T-helper 22 cell (primary cell): ENCODE measurements at places on chromosomes 16 and 17.

DNA sequence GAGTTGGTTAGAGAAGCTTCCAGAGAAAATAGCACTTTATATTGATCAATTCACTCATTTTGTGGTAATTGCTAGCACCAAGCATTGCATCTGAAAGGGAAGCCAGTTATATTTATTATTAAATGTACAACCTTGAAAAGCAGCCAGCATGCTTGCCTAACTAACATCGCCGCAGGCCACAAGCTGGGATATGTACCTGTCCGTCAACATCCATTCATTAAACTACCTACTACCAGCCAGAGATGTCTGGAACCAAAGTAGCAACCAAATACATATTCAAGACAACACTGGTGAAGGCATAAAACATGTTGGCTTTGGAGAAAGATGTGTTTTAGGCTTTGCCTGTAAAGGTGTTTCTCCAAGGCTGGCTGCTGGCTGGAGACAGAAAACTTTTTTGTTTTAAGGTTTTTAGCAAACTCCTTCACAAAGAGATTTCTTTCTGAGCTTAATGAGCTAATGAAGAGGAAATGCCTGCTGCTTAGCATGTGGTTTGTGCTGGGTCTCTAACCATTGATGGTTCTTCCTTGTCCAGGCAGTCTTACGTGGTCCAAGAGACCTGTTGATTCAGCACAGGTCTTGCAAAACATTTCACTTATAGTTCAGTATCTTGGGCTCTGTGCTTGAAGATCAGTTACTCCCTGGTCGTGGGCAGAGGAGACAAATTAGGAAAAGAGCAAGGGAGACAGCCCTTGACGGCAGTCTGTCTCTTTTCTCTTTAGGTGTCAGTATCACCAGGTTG, 3.1 kb downstream of the ITPRIPL2 start:
- no peak for DNase-seq

DNA sequence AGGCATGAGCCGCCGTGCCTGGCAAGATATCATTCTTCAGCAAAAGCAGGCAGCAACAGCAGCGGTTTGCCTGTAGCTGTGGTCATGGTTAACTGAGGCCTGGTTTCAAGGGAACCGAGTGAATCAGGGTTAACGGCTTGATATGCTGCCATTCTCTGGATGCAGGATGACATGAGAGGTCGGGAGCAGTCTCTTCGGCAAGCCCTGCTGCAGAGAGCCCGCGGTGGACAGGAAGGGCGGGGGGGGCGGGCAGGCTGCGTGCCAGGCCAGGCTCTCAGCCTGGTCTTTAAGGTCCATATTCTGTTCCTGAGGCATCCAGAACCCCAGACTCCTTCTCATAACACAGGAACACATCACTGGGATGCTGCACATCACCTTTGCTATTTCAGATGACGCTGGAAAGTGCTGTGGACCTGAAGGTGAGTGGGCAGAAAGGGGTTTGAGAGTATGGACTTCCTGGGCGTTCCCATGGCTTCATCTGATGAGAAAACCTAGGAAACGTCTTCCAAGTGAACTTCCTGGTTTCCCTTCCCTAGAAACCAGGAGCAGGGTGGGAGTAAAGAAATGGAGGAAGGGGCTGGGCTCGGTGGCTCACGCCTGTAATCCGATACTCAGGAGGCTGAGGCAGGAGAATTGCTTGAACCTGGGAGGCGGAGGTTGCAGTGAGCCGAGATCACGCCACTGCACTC, 165.6 kb upstream of the RPH3AL start:
- DNase-seq: no peak

DNA sequence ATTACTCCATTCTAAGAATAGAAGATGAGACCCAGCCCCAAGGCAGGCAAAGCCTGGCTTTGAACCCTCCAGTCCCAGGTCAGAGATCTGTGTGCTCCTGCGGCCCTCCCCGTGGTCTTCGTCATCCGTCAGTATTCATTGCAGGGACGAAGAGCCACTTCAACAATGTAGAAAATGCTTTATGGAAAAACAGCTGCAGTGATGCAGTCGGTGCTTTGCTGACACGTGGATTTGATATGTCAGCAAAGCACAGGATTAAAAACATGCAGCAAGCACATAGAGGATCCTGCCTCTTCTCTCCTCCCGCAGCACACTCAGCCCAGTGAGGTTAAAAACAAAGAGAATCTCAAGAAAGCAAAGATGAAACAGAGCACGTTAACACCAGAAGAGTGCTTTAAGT, 117.1 kb upstream of the AXIN2 start:
- DNase-seq: no peak

GRCh38 chr17:44001461-44001920, 2.9 kb upstream of the NAGS start:
- DNase-seq: no peak

- no peak for DNase-seq
These were observed 28.1 kb upstream of the NFAT5 start for GRCh38 chr16:69537706-69538080.

- no peak for DNase-seq
These were observed 542.7 kb upstream of the PSMD7 start for GRCh38 chr16:73753931-73754330.

- DNase-seq: no peak
These were observed 1.6 kb downstream of the PYCARD start for GRCh38 chr16:31200821-31201568.

DNA sequence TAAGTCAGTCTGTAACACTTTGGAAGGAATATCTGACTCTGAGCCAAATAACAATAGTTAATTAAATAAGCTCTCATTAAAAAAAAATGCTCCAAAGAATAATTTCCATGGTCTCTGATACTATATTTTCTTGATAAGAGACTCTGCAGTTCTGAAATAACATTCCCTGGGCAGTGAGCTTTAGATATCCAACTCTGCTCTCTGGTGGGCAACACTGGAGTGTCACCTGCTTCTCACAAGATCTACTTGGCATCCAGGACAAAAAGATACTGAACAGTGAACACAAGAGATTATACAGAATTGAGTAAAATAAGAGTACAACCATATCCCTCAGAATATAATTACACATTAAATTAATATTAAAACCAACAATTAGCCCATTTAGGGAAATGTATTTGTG, 13.7 kb downstream of the BLMH start:
- no peak for DNase-seq

DNA sequence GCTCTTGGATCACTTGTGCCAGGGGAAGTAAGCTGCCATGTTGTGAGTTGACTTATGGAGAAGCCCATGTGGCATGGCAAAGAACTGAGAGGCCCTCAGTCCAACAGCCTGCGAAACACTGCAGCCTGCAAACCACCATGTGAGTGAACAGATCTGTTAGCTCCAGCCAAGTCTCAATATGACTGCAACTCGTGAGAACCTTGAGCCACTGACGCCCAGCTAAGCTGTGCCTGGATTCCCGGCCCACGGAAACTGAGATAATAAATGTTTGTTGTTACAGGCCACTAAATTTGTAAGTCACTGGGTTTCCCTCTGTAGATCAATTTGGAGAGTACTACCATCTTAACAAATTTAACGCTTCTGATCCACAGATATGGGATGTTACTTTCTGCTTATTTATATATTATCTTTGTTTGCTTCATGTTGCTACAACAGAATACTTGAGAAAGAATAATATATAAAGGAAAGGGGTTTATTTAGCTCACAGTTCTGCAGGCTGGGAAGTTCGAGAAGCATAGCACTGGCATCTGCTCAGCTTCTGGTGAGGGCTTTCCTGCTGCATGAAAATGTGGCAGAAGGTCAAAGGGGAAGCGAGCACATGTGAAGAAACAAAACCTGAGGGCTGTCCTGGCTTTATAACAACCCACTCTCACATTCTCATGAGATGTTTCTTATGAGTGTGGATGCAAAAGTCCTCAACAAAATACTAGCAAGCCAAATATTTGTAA, 29.4 kb upstream of the ATP2A3 start:
- no peak for DNase-seq

DNA sequence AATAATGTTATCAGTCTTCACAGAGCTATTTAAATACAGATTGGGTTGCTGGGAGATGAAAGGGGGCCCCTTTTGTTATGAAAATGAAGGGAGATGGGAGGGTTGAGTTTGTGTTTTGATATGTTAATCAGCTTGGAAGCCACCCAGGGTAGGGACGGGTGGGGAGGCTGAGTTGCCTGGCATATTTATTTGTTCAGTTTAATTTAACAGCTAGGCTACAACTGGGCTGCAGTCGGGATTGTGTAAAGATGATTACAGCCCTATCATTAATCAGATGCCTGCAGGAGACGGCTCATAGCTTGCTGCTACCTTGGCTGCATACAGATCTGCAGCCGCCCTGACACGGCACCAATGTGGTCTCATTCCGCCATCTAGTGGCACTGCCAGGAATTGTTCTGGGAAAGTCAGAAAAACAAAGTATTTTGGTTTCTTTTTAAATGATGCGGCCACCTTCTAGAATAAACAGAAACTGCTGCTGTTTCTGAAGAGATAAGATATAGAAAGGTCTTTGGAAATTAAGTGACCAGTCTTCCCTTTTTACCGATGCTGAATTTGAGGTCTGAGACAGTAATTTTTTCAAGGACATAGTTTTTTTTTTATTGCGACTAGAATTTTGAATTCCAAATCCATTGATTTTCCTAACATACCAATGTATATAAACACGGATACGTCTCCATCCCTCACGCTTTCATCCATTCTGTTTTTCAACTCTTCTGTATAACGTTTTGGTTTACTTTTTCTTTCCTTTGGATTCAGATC, 458.0 kb upstream of the ASIC2 start:
- DNase-seq: peak; percentile 7

GRCh38 chr17:55302407-55302787, 37.6 kb downstream of the HLF start:
- no peak for DNase-seq

DNA sequence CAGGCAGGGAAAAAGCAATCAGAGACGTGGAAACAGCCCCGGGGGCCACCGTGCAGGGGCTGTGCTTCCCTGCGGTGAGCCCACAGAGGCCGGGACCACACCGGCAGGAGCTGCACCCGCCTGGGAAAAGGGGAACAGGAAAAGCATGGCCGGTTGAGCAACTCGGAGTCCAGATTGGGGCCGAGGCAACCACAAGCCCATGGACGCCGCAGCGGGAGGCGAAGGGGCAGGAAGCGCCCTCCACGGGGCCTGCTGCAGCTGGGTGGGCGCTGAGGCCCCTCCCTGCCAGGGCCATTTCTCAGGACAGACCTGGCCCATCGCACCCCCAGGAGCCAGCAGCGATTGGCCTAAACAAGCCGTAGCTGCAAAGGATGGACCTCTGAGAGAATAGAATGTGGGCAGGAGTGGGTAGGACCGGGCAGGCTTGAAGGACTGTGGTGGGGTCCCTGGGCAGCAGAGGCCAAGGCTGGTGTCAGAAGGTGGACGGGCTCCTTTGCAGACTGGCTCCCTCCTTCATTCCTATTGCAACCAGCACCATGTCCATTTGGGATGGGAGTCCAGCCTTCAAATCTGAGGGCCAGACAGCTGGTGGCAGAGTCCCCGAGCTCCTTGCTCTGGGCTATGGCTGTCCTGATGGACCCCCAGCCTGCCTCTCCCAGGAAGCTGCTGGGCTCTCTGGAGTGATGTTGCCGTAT, 30.4 kb downstream of the COX4I1 start:
- no peak for DNase-seq

- DNase-seq: no peak
These were observed 10.0 kb upstream of the CLUH start for GRCh38 chr17:2721603-2722002.

- no peak for DNase-seq
These were observed 88.5 kb downstream of the HELZ start for GRCh38 chr17:67156269-67157199.

- no peak for DNase-seq
These were observed 20.9 kb downstream of the RHBDL3 start for GRCh38 chr17:32286518-32286900.

GRCh38 chr16:50972876-50973275, 178.2 kb downstream of the SALL1 start:
- DNase-seq: no peak

- DNase-seq: no peak
These were observed 40.8 kb upstream of the MYLK3 start for GRCh38 chr16:46788891-46789474.

GRCh38 chr16:48574766-48575165, 35.2 kb downstream of the N4BP1 start:
- no peak for DNase-seq

GRCh38 chr16:46583036-46583435, 38.1 kb downstream of the SHCBP1 start:
- DNase-seq: no peak

GRCh38 chr17:1709971-1710806, at the start of gene TLCD2:
Gene TLCD2 (minus strand): TSS chr17:1710377. CDS start chr17:1710242, 135 bp downstream.
- no peak for DNase-seq

- no peak for DNase-seq
These were observed 45.9 kb upstream of the GNAO1 start for GRCh38 chr16:56145369-56145768.

GRCh38 chr17:74104921-74105320, 98.6 kb upstream of the RPL38 start:
- no peak for DNase-seq

DNA sequence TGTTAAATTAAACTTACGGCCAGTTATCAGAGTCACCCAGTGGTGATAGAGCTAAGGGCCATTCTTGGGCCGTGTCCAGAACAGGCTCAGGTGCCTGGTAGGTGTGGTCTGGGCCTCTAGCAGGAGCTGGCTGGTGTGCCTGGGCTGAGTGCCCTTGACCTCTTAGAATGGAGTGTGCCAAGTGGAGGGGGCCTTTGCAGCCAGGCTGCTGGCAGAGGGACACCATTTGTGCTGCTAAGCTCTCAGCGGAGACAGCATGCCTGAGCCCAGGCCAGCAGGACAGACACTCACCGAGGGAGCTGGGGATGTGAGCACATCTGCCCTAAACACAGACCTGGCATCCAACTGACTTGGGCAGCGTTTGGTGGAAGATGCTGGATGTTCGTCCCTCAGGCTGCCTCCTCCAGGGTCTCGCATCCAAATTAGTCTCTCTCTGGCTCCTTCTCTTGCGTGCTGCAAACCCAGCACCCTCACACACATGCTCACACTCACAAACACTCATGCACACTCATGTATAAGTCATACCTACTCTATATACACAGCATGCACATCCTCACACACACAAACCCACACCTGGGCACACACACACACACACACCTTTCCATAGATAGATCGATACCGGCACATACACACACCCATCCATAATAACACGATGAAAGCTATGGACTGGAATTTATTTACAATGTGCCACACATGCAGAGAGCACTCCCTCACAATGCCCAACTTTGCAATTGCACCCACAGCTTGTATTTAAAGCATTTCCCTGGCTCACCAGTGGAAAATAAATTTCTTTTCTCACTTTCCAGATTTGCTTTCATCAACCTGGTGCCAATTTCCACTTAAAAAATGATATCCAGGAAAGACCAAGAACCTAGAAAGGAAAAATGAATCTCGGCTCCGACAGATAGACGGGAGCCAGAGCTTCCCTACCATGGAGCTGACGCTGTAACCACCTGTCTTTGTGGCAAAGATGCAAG, 33.6 kb upstream of the CDH5 start:
- no peak for DNase-seq

GRCh38 chr16:1351582-1352362, at the start of the genes GNPTG and TSR3:
Gene GNPTG (plus strand): TSS chr16:1351931. CDS start chr16:1351966, 35 bp downstream.
Gene TSR3 (minus strand): TSS chr16:1351878. CDS start chr16:1351804, 74 bp downstream.
- peak; percentile 76 for DNase-seq

- no peak for DNase-seq
These were observed 39.1 kb upstream of the TOM1L1 start for GRCh38 chr17:54861471-54861983.
